ENCODE measurements at places on chromosomes 11 and 22. TPM values are rescaled to one million over a fixed set of nuclear protein-coding genes. Genes with fewer than 3 reads are reported as not detected.
A peak's percentile ranks its signal among the peaks of the same experiment; 100 is the strongest.

Gene SMIM35
- not detected for total RNA-seq

DNA sequence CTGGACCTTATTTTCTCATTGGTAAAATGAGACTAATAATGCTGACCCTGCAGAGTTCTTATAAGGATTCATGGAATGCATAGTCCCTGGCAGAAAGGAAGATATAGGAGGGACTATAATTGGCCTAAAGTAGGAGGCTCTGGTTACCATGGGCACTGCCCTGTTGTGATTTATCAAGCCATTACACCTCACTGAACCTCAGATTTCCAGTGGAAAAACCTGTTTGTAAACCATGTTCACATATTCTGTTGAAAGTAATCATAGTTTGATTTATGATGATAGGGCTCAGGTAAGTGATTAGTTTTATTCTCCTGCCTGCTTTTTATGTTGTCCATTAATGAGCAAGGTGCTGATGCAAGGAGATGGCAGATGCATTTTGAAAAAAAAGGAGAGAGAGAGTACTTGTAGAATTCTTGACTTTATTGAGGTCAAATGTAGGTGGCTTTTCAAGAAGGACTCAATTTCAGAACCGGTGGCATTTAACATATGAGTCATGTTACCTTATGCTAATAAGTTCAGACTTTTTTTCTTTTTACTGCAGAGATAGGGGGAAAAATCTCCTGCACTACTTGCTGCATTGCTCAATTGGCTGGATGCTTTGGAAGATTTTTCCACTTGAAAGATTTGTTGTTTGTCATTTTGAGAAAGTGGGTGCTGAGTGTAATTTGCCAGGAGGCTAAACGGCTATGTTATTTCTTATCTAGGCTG lies 14.6 kb downstream of the NF2 start:
- DNase-seq, result no peak

DNA sequence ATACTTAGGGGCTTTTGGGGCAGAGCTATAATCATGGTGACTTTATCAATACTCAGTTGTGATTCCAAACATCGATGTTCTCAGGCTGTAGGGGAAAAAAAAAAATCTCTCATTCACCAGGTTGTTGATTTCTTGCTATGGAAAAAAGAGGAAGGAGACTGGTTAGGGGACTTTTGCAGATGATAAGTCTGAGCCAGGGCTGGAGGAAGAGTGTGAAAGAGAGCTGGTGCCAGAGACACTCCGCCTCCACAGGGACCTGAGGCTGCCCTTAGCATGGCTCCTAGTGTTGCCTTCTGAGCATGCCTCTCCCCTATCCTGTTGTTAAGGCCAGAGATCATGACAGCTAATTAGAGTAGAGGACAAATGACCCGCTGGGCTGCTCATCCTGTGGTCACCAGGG lies 16.9 kb downstream of the UPB1 start:
- DNase-seq, result no peak

DNA sequence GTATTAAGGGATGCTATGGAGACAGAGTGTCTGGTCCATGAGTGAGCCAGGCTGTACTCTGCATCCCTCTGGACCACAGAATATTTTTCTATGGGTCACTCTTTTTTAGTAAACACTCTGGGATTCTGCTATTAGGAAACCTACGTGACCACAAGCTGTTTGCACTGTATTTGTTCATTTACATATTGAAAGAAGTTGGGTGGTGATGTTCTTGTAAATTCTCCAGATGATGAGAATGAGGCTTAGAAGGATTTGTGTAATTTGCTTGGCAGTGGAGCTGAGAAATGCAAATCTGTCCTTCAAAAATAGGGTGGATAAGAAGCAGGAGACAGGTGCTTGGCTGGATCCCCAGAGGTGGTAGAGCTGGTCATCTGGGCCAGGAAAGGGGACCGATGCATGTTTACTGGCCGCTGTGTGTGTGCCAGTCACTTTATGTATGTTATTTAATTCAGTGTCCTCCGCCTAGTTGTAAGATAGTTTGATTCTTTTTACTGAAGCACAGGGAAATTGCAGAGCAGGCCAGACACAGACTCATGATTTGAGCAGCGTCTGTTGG lies 63.7 kb upstream of the HEPHL1 start:
- DNase-seq, result no peak

Gene AIFM3
- total RNA-seq, result 0.47 TPM

- no peak for DNase-seq
Measured at GRCh38 chr11:11577251-11577855, 44.5 kb downstream of the GALNT18 start.

Gene NCAM1
- 0.73 TPM for total RNA-seq

GRCh38 chr22:29750559-29751538 lies 16.0 kb downstream of the ZMAT5 start:
- no peak for DNase-seq

Gene SLC22A25
- total RNA-seq, result not detected

GRCh38 chr11:134358856-134359490 lies 27.2 kb downstream of the GLB1L2 start:
- DNase-seq, result no peak

DNA sequence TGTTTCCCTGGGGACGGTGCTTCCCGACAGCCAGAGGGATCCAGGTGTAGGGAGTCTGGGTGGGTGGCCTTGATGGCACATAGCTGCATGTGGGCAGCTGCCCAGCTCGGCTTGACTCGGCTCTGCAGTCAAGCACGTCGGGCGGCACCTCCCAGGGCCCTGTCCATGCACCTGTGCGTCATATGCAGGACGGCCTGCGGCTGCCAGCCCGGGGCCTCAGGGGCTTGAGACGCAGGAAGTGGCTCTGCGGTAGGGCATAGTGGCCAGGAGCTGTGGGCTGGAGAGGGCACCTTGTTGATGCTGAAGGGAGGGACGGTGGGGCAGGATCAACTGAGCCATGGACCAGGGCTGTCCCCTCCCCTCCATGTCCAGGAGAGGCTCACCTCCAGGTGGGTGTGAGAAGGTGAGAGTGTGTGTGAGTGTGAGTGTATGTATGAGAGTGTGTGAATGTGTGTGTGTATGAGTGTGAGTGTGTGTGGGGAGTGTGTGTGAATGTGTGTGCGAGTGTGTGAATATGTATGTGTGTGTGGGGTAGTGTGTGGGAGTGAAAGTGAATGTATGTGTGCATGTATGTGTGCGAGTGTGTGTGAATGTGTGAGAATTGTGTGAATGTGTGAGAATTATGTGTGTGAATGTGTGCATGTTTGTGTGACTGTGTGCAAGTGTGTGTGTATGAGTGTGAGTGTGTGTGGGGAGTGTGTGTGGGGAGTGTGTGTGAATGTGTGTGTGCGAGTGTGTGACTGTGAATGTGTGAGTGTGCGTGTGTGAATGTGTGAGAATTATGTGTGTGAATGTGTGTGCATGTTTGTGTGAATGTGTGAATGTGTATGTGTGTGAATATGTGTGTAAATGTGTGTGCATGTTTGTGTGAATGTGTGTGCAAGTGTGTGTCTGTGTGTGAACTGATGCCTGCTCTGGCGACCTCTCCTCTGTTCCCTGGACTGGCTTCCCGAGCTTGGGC lies 5.7 kb upstream of the SUN2 start:
- no peak for DNase-seq

Gene PAX6
- total RNA-seq, result not detected

Gene MAPK1
- 138 TPM for total RNA-seq

- DNase-seq, result peak; percentile 40
Measured at GRCh38 chr11:66100272-66101065, 30.4 kb downstream of the PACS1 start.

Gene SSH3
- total RNA-seq, result 4.8 TPM

DNA sequence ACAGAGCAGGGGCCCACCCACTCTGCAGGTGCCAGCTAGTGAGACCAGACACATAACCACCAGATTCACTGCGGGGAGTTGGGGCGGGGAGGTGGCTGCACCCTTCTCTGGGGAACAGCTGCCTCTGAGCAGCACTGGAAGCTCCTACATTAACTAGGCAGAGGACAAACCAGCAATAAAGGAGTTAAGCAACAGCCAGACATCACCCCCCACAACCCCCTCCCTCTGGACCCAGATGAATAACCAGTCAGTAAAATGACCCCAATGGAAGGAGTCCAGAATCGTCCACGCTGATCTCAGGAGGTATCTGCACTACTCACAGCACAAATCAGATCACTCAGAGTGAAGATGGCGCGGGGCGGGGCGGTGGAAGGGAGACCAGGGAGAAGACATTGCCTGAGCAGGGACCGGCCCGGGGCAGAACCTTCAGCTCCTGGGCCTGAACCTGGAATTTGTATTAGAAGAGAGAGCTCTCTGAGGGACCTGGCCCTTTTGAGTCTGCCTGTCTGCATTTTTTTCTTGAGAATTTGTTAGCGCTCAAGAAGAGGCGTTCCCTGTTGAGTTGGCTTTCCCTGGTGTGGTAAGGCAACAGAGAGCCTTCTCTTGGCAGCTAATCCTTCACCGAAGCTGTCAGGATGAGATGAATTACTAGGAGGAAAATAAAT lies 125.5 kb upstream of the NCAM1 start:
- DNase-seq, result no peak

Gene KCNQ1
- total RNA-seq, result 2.3 TPM

- DNase-seq, result no peak
Measured at GRCh38 chr11:132866783-132867545, 665.3 kb downstream of the OPCML start.

GRCh38 chr22:49660794-49661781 lies 166.6 kb downstream of the BRD1 start:
- peak; percentile 4 for DNase-seq

GRCh38 chr22:20456722-20457076 lies 19.1 kb upstream of the SCARF2 start:
- no peak for DNase-seq

DNA sequence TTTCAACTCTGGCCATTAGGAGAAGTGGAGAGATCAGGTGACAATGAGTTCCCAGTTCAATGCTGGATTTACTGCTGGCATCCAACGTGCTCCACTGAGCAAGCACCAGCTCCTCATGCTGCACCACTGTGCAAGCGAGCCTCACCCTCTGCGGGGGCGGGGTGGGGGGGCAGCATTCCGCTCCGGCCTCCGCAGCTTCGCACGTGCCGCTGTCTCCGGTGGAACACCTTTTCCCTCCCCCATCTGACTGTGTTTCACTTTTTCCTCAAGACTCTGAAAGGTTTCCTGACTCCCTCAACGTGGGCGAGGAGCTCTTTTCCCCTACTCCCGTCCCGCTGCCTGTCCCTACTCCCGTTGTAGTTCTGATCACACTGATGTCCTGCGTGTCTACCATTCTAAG lies 835 bp upstream of the RHOD start:
- peak; percentile 25 for DNase-seq

- DNase-seq, result no peak
Measured at GRCh38 chr22:20011993-20012740, 4.5 kb downstream of the ARVCF start.

DNA sequence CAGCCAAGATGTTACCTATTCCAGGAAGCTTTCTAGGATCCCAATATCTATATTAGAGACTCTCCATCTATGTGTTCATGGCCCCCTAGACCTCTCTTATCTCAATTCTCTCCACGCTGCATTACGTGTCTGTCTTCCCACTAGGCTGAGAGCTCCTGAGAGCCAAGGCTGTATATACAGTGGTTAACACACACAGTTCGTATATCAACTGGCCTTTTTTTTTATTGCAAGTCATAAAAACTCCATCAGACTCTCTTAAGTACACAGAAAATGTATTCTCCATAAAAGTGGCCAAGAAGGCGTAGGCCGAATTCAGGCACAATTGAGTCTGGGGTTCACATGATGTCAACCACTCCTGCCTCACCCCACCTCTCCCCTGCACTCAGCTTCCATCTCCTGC lies 115.9 kb downstream of the TRIM29 start:
- no peak for DNase-seq

Gene PACSIN3
- 5.3 TPM for total RNA-seq

DNA sequence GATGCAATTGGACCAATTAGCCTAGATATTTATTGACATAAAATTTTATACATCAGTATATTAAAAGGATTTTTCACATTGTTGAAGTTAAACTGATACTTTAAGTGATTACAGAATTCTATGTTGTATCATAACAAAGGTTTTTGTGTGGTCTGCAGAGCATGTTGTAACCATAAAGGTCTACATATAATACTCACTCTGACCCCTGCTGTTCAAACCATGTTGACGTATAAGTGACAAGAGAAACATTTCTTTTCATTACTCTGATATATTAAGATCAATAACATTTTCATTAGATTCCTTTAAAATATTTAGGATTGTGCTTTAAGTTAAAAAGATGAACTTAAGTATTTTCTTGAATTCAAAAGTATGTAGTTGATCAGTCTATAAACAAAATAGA lies 63.9 kb downstream of the GAS2 start:
- no peak for DNase-seq

GRCh38 chr22:25677631-25678030 lies 64.4 kb upstream of the MYO18B start:
- no peak for DNase-seq

- no peak for DNase-seq
Measured at GRCh38 chr11:101299210-101299609, 169.6 kb upstream of the PGR start.

DNA sequence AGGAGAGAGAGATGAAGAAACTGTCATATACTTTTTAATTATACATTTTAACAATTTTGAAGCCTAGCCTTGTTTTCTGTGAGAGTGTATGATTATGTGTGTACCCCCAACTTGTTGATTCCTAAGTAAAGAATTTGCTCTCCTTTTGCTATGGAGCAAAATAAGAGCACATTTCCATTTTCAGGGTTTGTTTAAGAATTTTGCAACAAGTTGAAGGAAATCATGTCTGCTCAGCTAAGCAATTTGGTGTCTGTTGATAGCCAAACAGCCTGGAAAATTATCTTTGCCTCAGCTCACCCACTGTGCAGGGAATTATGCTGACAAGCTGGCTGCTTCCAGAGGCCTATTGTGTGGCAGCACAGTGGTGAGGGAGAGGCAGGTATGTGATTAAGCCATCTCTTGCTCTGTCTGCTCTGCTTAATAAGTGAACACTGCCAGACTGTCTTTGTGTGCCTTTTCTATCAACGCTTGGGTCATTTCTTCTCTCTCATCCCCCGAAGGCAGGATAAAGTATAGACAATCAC lies 135.1 kb upstream of the TTC12 start:
- no peak for DNase-seq

DNA sequence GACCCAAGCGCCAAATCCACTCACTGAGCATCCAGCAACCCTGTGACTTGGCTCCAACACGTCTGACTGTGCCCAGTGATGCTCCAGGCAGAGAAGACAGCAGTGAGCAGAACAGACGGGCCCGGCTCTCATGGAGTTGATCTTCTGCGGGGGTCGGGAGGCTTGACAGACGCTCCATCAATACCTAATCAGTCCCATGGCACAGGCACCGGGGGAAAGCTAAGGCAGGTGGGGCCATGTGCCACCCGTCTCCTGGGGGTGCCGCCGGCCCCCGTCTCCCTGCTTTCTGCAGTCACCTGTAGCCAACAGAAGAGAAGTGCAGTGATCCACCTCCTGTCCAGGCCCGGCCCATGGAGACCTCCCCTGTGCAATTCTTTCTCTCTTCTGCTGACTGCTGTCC lies 47.5 kb downstream of the LINC01488 start:
- DNase-seq, result no peak

Gene VSIG2
- not detected for total RNA-seq

Gene TRIM48
- not detected for total RNA-seq

GRCh38 chr11:64005691-64006090 lies 19.5 kb downstream of the OTUB1 start:
- no peak for DNase-seq

Gene MYRF
- total RNA-seq, result 0.24 TPM

Gene MARK2
- total RNA-seq, result 33.6 TPM

Gene ZNF280B
- total RNA-seq, result 3.7 TPM

Measured in activated T-cell treated with anti-CD3 and anti-CD28 coated beads, Interleukin-2, amount 50 U/mL, for 4 hours (primary cell).